ENCODE measurements at places on chromosomes 4 and X.

DNA sequence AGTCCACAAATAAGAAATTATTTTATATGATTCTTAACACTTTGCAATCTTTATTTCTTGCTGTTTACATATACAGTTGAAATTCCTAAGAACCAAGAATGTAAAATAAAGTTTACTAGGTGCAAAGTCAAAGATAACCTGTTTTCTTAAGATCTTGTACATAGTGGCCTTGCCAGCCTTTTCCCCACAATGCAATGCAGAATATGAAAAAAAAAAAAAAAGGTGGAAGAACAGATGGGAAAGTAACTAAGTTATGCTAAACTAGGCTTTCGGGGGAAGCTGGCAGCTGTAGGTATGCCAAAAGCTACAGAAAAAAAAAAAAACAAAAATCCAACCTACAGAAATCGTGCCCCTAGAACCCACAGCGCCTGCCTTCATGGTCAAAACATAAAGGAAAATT is 1588.4 kb downstream of the STIM2 start:
- DNase-seq: no peak

- DNase-seq: no peak
These were observed 496.3 kb downstream of the STPG2 start for GRCh38 chr4:97646997-97647396.

DNA sequence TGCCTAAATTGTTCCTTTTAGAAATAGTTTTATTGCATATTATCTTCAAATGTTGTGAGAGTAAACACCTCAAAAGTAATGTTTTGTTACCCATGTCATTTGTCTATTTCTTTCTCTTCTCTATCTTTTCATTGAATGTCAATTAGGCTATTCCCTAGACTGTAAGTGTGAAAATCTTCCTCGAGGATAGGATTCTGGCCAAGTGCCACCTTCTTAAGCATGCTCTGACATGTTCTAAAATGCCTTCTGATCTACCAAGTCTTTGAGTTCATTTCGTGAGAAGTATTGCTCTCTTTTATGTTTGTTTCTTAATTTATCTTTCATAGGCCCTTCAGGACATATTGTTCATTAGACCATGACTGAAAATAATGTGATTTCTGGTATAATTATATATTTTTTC is 44.1 kb upstream of the TLL1 start:
- DNase-seq: no peak

GRCh38 chrX:123083924-123084323 is 100.2 kb upstream of the GRIA3 start:
- no peak for DNase-seq

DNA sequence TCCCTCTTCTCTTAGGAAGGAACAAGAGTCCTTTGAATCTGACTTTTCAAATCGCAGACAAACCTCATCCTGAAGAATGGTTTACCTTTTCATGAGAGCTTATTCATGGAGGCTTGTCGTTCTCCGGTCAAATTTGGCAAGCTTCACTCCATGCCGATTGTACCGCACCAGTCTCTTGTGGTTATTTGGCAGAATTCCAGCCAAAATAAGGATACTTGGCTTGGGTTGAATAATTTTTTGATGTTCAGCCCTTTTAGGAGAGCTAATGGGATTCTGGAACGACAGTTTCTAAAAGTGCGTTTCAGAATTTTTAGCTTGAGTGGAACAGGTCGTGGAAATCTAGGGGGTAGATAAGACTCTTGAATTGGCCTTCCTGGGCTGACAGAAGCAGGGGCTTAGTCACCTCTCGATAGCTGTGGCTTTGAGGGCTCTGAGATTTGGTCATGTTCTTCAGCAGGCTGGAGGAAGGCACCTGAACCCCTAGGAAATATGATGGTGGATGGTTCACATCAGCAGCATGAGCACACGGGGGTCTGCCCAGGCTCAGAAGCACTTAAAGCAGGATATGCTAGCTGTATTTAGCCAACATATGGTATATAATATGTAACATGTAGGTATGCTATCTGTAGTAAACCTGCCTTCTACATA is 1.5 kb downstream of the KLHL2 start:
- no peak for DNase-seq

DNA sequence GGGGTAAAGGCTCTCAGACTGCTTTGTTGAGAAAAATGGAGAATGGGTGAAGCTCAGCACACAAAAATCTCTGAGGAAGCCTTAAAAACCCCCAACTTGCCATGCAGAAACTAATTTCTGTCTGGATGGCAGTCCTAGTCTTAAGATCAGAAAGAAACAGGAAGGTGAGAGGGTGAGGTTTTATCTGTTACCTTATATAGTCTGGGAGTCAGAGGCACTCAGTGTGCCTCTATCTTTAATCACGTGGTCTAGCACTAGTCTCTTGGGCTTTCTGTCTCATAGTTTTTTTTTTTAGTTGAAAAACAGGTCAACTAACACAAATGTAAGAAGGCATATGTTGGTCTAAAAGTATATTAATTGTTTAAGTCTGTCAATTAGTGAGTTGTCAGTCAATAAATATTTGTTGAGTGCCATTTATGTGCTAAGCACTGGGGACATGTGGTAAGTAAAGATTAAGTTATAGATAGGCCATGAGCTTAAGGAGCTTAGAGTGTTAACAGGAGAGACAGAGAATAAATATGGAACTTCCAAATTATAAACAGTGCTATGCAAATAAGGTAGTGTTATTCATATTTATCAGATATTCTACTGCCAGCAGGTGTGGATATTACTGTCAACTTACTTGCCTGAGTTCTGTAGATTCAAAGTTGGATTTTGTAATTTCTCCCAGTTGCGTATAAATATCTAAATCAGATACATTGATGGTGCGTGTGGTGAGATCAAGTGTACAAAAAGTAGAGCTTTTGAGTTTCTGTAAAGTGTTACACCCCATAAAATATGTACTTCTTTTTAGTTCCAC is 7.0 kb downstream of the CYBB start:
- DNase-seq: no peak

DNA sequence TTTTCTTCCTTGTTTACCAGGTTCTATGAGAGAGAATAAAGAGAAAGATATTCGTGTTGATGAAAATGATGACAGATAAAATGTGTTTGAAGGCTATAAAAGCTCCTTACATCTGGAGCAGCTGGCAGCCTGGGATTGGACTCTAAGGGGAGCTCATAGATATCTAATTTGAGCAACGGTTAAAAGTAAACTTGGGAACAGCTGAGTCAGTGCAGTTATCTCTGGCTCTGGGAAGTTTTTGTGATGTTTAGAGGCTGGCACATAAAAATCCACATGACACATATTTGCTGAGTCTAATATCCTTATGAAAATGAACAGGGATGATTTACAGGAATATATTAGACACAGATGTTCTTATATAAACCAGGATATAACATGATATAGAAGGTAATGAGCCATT is 331.8 kb upstream of the TENM3 start:
- no peak for DNase-seq

GRCh38 chrX:9940421-9940820 is 26.7 kb upstream of the CLDN34 start:
- DNase-seq: no peak

DNA sequence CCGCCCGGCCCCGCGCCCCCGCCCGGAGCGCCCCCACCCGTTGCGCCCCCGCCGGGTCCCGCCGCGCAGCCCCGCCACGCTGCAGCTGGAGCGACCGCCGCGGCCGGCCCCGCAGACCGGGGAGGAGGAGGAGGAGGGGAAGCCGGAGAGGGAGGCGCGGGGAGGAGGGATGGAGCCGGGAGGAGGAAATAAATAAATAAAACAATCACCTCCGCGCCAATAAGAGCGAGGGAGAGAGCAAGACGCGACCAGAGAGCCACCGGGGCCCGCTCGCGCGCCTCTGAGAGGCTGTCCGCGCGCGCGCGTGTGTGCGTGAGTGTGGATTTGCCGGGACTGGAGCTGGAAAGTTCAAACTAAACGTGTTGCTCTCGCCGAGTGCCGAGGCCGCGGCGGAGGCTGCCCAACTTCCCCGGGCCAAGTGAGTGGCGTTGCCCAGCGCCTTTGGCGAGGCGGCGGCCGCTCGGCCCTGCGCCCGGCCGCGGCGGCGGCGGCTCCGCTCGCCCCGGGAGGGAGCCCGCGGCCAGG is 2184.4 kb upstream of the TENM3 start:
- no peak for DNase-seq

DNA sequence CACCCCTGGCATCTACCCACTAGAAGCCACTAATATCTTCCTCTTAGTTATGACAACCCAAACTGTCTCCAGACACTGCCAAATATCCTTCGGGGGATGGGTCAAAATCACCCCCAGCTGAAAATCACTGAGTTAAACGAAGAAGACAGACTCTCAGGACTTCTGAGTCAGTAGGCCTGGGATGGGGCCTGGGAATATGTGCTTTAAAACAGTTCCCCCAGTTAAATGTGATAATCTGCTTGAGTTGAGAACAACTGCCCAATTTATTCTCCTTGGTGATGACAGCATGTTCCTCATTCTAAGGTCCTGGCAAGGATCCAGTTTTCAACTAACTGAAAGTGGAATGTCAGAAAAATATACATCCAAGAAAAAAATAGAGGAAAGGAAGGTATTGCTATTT is 52.4 kb downstream of the CBLL2 start:
- DNase-seq: no peak

DNA sequence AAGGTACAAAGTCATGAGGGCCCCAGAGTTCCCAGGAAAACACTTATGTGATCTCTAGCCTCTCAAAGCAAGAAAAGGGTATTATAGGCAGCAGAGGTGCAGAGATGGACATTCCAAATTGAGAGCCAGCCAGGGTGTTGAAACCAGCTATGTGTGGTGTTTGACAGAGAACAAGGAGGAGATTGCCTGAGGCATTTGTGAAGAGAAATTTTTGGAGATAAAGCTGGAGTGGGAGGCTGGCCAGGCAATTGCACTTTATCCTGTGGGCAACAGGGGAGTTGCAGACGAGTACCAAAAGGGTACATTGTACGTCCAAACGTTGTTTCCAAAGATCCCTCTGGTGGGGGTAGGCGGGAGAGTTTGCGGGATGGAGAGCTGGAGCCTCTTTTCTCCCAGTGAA is 2.5 kb upstream of the GABRE start:
- no peak for DNase-seq

DNA sequence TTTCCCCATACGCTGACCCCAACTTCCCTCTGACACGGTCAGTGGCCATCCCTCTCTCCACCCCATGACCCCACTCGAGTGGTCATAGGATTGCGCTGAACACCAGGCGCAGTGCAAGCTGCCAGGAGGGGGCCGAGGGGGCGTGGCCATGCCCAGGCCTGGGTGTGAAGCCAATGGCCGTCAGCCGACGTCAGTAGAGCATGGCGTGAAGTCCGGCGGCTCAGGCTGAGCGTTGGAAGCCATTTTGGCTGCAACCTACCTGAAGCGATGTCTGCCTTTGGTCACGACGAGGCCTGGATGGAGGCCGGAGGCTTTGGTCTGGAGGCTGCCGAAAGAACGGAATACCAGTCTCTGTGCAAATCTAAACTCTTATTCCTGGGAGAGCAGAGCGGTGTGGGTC is at the start of gene RAB41:
Gene RAB41, plus strand, starts transcription at position 222 of the 400 bp plus-strand sequence. Its CDS starts 46 bp downstream, at position 268.
- DNase-seq: no peak

DNA sequence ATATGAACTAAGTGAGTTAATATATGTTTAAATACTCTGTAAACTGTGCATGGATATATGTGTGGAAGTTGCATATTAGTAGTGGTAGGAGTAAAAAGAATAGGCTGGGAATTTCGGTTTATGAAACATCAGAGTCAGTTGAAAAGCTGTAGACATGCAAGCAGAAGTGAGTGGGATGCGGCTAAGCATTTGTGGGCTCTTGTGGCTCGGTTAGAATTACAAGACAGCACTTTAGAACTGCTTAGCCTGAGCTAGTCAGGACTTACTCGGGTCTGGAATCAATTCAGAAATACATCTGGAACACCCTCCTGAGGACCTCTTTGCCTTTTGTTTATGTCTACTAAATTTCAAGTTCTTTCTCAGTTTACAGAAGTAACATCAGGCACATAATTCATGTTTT is 93.6 kb downstream of the AFF2 start:
- DNase-seq: no peak

- DNase-seq: no peak
These were observed 95.8 kb downstream of the MBNL3 start for GRCh38 chrX:132393085-132393484.

- DNase-seq: no peak
These were observed 1073.7 kb downstream of the PCDH7 start for GRCh38 chr4:31793907-31794306.

DNA sequence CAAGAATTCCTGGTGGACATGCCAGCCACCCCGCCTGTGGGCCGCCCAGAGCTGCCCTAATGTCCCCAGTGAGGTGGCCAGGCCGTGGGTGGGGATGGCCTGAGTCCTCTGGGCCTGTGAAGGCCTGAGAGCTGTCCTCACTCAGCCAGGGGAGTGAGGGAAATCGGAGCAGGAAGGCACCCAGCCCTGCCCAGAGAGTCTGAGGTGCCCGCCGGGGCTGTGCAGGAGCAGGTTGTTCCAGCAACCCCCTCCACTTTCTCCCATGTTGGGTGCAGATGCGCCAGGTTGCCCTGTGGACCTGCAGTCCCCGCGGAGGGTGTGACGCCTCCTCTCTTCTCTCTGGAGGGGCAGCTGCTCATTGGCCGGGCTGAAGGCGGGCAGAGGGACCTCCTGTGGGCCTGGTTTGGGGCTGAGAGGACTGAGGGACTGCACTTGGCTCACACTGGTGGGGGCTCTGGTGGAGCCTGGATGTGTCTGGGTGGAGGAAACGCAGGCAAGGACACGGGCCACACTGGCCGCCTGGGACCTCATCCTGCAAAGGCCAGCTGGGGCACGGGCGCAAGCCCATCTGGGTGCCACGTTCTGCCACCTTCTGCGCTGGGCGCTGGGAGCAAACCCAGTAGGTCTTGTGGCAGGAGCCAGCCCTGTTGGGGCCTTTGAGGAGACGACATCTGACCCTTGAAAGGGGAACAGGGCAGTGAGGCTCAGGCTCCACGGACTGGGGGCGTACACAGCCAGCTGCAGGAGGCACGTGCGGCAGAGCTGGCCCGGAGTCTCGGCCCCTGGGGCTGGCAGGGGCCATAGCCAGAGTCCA is 14.0 kb downstream of the DOK7 start:
- DNase-seq: no peak

DNA sequence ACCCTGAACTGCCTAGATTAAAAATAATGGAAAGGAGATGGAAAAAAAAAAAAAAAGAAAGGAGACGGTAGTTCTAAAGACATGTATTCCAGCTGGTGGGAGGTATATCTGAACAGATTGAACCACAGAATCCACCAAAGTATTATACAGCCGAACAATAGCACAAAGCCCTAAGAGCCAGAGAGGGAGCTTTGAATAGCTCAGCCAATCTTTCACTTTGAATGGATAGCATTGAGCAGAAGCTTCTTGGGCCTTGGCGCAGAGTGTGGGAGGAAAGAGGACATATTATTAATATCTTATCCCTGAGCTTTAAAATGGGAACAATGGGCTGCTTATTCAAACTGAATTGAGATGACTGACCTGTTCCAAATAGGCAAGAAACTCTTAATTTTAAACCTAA is 147.8 kb upstream of the PAQR3 start:
- no peak for DNase-seq

GRCh38 chr4:22842360-22843018 is 149.8 kb downstream of the GBA3 start:
- no peak for DNase-seq

- DNase-seq: no peak
These were observed 25.9 kb downstream of the PKD2 start for GRCh38 chr4:88033309-88033708.

- no peak for DNase-seq
These were observed 183.9 kb downstream of the CPEB2 start for GRCh38 chr4:15186149-15186548.

GRCh38 chr4:122959981-122960610 is 37.7 kb upstream of the NUDT6 start:
- DNase-seq: no peak

Data from NCI-H187 treated with DMSO at 0.1 percent for 48 hours (cell line).